ENCODE measurements at places on chromosomes 6 and 20. TPM values are rescaled to one million over a fixed set of nuclear protein-coding genes. Genes with fewer than 3 reads are reported as not detected.

DNA sequence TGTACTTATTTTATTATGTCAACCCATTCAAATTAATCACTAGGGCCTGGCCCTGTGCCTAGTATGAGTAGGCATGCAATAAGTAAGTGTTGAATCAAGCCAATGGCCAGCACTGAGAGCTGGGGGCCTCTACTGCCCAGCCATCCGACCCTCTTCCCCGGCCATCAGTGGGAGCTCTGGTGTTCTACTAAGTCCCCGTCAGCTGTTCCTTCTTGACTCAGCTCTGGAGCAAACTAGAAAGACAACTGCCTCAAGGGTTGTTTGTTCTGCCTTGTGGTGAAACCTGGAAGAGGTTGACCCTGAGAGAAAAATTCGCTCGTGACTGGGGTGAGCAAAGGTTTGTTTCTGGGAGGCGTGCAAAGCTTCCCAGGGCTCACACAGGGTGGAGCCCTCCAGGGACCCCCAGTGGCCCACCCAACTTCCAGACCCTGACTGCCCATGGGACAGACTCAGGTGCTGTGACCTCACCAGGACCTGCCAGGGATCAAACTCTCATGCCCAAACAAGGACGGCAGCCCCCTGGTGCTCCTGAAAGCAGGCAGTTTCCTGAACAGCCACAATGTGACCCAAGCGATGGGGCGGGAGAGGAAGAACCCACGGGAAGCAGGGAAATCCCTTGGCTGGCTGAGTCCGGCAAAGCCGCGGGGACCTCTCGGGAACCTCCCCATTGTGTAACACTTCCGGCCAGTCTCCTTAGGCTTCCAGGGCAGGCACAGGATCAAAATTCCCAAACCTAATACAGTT, 50.4 kb downstream of the BANF2 start:
- no peak for DNase-seq

- DNase-seq: no peak
Measured at GRCh38 chr20:47258745-47259695, 97.5 kb downstream of the ZMYND8 start.

DNA sequence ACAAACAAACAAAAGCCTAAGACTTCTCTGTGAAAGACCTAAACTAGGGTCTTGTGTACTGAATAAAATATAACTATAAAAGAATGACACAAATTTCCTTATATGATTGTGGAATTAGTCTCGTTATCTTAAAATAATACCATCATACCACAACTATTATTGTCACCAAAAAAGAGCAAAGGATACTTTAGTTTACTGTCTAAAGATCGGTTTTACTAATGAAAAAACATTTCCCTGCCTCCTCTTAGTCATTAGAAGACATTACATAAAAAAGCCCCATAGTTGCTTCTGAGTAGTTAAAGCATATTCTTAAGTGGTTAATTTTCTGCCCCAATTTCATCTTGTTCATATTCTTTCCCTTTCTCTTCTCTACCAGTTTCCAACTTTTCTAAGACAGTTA, 33.1 kb downstream of the PRL start:
- no peak for DNase-seq

DNA sequence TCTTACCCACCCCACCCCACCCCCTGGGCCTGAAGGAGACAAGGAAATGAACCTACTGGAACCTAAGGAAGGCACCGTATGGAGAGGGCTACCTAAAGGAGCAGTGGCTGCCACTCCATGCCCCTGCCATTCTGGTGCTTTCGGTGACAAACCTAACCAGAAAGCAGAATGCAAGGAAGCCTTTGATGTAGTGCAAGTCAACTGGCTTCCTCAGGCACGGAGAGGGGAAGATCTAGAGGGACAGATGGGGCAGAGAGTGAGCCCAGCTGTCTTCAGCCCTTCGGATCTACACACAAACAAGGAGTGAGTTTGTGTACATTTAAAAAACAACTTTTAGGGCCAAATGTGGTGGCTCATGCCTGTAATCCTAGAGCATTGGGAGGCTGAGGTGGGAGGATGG, 39.5 kb downstream of the PPP1R16B start:
- DNase-seq: no peak

DNA sequence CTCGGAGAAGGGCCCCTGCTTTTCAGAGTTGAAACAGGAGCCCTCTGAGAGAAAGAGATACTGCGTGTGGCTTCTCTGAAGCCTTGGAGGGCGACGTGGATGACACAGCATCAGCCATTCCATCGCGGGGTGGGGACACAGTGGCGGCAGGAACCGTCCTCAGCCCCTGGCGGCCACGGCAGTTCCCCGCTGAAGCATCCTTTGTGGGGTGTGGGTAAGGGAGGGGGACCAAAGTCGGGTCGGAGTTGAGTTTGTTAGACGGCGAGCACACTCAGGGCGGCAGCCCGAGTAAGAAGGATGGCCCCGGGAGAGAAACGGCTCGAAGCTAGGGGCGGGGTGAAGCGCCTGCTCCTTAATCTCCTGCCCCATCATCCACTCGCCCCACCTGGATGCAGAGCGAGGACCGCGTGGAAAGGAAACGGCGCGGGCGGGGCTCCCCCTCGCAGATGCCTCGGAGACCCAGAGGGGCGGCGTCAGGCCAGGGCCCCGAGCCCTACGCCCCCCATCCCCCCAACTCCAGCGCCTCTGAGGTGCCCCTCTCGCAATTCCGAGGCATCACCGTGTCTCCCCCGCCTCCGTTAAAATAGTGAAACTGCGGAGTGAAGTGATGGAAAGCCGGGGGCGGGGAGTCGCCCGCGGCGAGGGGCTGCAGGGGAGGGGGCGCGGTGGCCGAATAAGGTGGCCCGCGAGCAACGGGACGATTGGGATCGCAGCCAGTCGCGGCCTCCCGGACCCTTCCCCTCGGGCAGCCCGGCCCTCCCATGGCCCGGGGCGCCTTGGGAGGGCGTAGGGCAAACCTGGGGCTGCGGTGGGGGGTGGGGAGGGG, 796 bp upstream of the RREB1 start:
- DNase-seq: peak; percentile 37

DNA sequence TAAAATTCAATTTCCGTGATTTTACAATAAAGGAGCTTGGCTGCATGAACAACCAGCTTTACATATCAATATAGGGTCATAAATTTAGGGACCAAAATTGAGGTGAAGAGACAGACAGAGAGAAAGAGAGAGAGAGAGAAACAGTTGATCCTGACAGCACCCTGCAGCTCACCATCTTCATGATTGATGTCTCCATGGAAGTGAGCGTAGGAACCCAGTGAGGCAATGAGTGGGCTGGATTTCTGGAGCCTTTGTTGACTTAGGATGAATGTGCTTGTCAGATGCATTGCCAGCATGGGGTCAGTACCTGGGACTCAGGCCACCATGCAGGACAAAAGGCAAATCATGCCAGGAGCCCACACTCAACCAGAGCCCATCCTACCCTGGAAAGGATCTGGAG, 165.1 kb upstream of the SYNDIG1 start:
- DNase-seq: no peak

DNA sequence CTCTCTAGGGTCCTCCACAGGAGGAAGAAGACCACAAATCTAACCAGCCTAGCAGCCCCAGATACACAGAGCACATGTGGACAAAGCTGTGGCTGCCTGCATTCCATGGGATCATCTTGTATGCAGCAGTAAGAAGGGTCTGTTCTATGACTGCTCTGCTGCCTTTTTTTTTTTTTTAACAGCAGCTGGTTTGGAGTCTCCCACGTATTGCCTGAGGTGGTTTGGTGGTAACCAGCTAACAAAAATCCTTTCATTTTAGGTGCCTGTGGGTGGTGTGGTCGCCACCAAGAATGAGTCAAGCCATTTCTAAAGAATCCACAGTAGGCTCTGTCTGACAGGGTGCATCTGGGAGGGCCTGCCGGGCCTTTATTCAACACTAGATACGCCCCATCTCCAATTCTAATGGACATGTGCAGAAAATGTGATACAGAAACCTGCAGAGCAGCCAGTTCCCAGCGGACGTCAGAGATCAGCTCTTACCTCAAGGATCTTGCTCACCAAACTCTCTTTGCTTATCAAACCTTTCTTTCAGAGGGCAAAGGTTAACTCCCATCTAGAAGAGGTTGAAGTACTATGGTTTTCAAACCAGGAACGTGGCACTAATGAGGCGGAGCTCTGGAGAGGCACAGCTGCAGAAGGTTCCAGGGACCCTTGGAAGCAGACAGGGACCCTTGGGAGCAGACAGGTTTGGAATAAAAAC, 32.0 kb downstream of the GNAS-AS1 start:
- peak; percentile 97 for DNase-seq

GRCh38 chr6:34564181-34564580, 8.1 kb upstream of the SPDEF start:
- no peak for DNase-seq

GRCh38 chr6:15352845-15353244, 107.0 kb downstream of the JARID2 start:
- DNase-seq: no peak

GRCh38 chr6:104229057-104229456, 630.7 kb downstream of the HACE1 start:
- no peak for DNase-seq

- no peak for DNase-seq
Measured at GRCh38 chr20:62893700-62894099, 32.1 kb upstream of the TCFL5 start.

- no peak for DNase-seq
Measured at GRCh38 chr20:8398263-8399051, 266.4 kb downstream of the PLCB1 start.

DNA sequence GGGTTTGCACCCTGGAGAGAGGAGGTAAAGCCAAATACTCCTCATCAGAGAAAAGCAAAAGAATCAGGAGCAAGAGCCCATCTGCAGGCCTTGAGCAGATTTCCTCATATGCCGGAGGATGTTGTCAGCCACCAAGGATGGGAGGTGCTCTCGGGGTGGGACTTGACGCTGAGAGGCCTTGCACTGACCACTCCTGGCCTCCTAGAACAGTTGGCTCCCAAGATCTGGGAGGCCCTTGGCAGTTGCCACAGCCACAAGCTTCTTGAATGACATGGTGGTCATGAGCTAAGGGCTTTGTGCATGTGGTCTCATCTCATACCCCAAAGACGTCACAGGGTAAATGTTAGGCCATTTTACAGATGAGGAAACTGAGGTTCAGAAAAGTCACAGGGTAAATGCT, 75.2 kb upstream of the PMEPA1 start:
- no peak for DNase-seq

DNA sequence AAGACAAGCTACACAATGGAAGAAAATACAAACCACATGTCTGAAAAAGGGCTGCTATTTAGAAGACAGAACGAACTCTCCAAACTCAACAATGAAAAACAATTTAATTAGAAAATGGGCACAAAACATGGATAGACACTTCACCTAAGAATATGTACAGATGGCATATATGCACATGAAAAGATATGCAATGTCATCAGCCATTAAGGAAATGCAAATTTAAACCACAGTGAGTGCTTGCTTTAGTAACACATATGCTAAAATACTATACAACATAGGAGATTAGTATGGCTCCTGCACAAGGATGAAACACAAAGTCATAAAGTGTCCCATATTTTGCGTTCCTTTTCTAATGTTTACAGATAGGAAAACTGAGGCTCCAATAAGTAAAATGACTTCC, 60.4 kb upstream of the FAM83B start:
- DNase-seq: no peak

- DNase-seq: no peak
Measured at GRCh38 chr6:136564180-136564579, 14.0 kb upstream of the MAP7 start.

The HUS1B gene
- 0.24 TPM for total RNA-seq

The IBTK gene
- total RNA-seq: 28.4 TPM

The TLDC2 gene
- total RNA-seq: 0.24 TPM
